ENCODE measurements at places on chromosomes 3 and 15.

- DNase-seq = no peak
These were observed 32.0 kb upstream of the CGNL1 start for GRCh38 chr15:57344282-57344681.

DNA sequence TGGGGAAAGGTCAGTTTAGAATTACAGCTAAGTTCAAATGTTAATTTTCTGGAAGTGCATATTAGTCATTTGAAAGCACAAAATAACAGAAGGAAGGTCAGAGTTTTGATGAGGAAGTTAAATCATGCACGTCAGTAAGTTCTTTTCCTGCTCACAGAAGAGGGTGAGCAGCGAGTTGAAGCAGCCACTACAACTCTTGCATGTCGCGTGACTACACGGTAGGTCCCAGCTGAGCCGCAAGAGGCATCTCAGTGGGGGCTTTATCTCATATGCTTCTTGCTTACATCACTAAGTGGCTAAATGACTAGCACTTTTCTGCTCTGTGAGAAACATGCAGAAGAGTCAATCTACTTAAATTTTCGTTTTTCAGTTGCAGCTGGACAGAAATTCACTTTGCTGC lies 21.3 kb upstream of the SEC62 start:
- no peak for DNase-seq

DNA sequence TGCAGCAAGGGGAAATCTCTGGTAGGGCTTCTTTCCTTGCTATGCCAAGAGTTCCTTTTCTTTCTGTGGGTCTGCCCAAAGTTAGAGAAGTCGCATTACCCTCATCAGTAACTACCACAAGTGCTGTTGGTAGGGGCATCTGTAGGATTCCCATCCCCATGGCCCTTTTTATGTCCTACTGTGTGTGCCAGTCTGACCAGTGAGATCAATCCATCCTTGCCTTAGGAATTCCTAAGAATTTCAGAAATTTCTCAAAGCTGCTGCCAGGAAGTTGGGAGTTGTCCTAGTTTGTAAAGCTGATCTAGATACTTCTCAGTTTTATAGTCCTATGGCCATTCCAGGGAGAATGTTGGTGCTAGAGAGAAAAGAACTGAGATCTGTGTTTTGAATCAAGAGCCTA lies 36.5 kb downstream of the SH3GL3 start:
- no peak for DNase-seq

DNA sequence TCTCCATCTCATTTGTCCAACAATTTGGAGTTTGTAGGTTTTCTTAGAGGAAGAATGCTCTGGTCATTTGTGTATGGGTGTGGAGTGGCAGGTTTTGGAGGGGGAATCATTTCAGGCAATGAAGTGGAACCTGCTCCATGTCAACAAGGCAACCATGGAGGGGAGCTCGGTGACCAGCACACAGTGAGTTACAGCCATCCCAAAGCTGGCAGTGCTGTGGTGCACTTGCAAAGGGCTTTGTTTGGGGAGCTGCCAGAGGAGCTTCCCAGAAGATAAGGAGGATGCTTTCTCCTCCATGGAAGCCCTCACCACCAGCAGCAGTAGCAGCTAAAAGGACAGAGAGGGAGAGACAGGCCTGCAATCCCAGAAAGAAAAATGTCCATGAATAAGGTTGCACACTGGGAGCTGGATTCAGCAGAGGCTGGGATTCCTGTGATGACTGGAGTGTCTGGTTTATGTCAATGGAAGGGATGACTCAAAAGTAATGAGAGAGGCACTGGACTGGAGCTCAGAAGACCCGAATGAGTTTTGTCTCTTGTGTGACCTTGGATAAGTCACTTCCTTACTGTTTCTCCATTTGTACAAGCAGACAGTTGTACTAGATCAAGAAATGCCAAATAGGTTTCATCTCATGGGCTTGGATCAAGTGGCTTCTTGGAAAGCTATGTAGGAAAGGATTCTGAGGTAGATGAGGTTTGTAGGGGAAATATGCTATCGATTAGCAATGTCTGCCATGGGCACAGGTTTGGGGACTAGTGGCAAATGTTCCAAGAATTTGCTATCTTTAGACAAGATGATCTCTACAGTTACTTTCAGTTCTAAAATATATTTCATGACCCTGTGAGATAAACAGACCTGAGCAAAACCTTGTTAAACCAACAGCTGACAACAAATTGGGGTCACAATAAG lies 27.2 kb upstream of the UBE2Q2 start:
- DNase-seq = no peak

GRCh38 chr3:42535981-42536784 lies 33.7 kb downstream of the VIPR1 start:
- DNase-seq = no peak

GRCh38 chr3:46931631-46932331 lies 44.8 kb downstream of the CCDC12 start:
- DNase-seq = no peak

DNA sequence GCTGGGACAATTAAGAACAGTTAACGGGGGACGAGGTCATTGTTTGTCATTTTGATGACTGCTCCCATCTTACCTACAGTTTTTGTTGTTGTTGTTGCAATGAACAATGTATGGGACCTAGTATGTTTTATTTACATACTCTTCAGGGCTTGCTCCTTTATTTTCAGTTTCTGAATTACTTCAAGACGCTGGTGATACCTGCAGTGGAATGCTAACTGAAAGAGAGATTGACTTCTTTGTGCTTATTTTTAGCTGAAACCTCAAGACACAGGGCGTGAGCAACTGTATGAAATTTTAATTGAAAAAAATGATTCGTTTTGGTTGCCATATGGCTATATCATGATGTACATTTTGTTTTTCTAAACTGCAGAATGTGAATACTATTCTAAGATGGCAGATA lies 297.9 kb downstream of the EDEM1 start:
- no peak for DNase-seq

GRCh38 chr3:136620436-136620835 lies 131.7 kb downstream of the STAG1 start:
- DNase-seq = no peak

- no peak for DNase-seq
These were observed 32.6 kb downstream of the TOPBP1 start for GRCh38 chr3:133629146-133629545.

DNA sequence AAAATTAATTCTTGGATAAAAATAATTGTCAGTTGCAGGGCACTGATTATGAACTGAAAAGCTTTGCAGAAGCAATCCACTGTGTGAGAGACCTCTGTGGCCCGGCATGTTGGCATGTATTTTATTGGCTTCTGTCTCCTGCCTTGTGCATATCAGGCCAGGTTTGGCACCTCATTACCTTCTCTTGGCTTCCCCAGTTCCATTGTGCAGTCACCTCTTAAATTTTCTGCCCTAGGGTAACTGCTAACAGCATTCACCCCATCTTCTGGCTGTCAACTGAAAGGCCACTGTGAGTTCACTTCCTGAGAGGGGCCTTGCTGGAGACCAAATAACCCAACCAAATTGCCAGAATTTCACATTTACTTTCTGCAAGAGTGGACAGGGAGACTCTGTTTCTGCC lies 92.7 kb upstream of the RARB start:
- no peak for DNase-seq

DNA sequence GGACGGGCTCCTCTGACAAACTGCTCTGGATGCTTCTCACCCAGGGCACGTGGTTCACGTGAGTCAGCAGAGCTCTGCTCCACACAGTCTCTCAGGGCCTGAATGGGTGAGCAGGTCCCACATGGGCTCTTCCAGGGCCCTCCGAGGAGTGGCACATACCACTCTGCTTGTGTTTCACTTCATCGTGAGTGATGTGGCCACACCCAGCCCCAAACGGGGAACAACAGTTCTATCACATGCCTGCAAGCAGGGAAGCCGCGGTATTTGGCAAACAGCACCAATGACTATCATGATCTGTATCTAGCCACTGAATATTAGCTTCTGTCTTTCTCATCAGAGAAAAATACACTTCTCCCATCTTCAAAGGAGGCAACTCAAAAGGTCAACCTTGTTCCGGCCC lies 352.8 kb downstream of the GABRG3 start:
- no peak for DNase-seq

- DNase-seq = no peak
These were observed 52.6 kb downstream of the LRRC28 start for GRCh38 chr15:99303907-99304306.

DNA sequence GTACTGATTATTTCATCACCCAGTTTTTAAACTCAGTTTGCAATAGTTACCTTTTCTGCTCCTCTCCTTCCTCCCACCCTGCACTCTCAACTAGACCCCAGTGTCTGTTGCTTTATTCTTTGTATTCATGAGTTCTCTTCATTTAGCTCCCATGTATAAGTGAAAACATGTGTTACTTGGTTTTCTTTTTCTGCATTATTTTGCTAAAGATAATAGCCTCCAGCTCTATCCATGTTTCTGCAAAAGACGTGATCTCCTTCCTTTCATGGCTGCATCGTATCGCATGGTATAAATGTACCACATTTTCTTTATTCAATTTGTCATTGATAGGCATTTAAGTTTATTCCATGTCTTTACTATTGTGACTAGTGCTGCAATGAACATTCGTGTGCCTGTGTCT lies 79.0 kb downstream of the NAALADL2 start:
- DNase-seq = no peak

DNA sequence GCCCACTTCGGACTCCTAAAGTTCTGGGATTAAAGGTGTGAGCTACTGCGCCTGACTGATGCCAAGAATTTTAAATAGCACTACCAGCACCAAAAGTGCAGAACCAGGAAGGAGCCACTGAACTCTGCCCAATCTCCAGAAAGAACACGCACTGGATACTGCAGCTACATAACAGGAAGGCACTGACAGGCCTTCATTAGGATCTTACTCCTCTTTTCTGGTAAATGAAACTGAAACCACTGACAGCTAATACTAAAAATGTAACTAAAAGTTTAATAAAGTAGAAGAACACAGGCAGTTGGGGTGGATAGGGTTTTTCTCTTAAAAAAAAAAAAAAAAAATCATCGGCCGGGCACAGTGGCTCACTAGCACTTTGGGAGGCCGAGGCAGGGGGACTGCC lies 74.1 kb upstream of the CHRM5 start:
- DNase-seq = no peak

DNA sequence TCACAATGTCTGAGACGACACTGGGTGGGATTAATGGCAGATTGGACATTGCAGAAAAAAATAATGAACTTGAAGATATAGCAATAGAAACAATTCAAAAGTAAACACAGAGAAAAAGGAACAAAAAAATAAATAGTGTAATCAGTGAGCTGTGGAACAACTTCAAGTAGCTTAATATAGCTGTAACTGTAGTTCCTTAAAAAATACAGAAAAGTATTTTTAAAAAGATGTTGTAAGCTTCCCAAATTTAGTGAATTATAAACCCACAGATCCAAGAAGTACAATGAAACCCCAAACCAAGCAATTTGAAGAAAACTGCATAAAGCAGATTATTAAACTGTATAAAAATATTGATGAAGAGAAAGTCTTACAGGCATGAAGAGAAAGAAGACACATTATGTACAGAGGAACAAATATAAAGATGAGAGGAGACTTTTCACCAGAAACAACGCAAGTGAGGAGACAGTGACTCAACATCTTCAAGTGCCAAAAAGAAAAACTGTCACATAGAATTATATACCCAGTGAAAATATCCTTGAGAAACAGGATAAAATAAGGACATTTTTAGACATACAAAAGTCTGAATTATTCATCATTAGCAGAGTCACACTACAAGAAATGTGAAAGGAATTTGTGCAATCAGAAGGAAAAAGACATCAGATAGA lies 176.4 kb downstream of the NFKBIZ start:
- DNase-seq = no peak

- DNase-seq = no peak
These were observed 857.8 kb downstream of the TUSC7 start for GRCh38 chr3:117567382-117567781.

- no peak for DNase-seq
These were observed 5.7 kb upstream of the CD276 start for GRCh38 chr15:73678498-73678897.

- DNase-seq = no peak
These were observed 52.1 kb upstream of the IQSEC1 start for GRCh38 chr3:13125092-13126015.

DNA sequence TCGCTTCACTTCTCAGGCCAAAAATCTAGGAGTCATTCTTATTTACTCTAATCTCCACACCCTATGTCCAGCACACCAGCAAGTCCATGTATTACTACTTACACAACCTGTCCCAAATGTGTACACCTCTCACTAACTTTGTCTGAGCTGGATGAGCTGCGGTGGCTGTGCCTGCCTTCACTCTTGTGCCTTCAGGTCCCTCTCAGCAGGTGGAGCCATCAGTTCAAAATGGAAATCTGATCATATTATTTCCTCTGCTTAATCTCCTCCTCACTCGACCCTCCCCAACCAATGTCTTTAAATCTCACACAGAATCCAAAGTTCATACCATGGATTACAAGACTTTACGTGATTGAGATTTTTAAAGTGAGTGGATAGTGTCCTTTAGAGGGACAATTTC lies 82.8 kb downstream of the SSR3 start:
- DNase-seq = no peak

GRCh38 chr3:42434777-42435380 lies 24.5 kb upstream of the LYZL4 start:
- no peak for DNase-seq

- no peak for DNase-seq
These were observed 489.8 kb upstream of the PROK2 start for GRCh38 chr3:72274493-72275330.

DNA sequence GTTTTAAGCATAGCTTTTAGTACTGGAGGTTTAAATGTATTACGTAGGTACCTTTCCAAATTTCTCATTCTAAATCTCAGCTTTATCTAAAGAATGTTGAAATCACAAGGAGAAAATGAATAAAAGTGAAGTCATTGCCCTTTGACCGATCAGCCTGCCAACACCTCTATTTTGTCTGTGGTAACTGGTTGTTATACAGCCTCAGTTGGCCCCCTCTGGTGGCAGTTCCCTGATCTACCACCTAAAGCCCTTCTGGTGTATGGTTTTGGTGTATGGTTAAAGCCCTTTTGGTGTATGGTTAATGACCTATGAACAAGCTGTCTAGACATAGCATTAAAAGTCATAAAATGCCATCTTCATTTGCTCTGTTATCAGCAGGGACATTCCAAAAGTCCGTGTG lies 378.2 kb upstream of the AZI2 start:
- DNase-seq = peak; percentile 8

DNA sequence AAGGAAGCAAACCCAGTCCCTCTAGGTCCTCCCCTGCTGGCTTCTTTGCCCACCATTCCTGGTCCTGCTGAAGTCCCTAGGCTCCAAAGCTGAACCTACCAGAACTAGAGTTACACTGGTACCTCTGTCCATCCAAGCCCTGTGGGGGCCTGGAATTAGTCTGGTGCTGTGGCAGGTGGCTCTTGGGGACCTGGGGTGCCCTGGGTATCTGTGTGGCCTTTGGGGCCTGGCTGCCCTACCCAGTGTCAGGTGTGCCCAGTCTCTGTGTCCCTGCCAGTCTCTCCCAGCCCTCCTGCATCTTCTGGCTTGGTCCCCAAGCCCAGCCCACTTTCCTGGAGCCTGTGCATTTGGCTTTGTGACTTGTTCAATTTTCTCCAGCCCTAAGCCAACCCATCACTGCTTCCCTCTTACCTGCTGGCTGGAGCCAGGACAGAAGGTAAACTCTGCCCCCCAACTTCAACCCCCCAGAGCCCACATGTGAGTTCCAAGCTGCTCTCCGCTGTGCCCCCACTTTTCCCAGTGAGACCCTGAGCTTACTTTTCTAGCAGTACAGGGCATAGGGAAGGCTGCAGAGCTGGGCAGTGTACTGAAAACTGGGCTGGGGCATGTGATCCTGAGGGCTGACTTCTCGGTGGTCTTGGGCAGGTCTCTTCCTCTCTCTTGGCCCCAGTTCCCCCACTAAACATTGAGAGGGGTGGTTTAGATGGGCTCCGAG lies 28.3 kb upstream of the HHATL start:
- DNase-seq = no peak

GRCh38 chr15:83092309-83092976 lies 15.0 kb upstream of the TM6SF1 start:
- DNase-seq = no peak

All from NCI-H1092 (cell line).